Endothelial cell (in vitro differentiated cells): ENCODE measurements at places on chromosomes 4 and X. TPM values are rescaled to one million over a fixed set of nuclear protein-coding genes. Genes with fewer than 3 reads are reported as not detected.

ADAM29 gene
- not detected for total RNA-seq

GNRHR gene
- not detected for total RNA-seq

ZCCHC13 gene
- total RNA-seq, result not detected

DNA sequence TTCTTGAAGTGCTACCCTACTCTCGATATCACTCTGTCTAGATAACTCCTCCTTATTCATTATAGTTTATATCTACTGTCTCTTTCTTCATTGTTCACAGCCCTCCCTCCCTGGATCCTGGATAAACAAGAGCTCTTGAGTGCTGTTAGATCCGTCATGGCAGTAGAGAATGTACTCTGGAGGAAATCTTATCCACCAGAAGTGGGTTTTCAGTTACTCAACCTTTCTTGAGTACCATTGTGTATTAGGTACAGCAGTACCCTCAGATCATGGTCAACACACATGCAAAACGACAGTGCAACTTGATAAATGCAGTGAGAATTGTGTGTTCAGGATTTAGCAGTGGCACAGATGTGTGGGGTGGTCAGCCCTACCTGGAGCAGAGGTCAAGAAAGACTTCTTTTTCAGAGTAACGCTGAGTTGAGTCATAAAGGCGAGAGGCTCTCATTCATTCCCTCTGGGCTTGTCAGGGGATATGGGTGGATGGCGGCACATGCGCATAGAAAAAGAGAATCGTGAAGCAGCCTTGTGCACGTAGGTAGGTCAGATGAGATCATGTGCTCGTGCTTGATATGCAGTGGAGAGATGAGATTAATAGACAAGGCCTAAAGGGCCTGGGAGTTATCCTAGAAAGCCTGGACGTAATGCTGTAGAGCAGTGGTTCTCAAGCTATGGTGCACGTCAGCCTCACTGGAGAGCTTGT lies 89.5 kb downstream of the SNX25 start:
- H3K4me1 ChIP-seq, result no peaks in the 10 kb centered on the region
- H3K4me3 ChIP-seq, result no peak overlapping the region
- no peak overlapping the region for H3K27ac ChIP-seq
- no peak for DNase-seq

DNA sequence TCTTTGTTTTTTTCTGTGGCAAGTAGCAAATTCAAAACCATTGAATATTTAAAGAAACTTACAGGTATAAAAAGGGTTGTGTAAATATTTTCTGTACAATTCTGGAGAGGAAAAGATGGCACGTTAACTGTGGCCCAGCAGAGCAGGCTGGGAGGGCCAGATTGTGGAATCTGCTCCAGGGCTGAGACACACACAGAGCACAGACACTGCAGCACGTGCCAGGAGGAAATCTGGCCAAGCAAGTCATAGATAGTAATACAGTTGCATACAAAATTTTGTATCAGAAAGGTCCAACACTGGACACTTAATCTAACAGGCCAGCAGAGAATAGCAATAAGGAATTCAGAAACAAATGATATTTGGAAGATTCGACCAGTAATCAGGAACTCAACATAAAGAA lies 763.7 kb downstream of the PDHA2 start:
- DNase-seq, result no peak
- H3K4me3 ChIP-seq, result no peak overlapping the region
- no peaks in the 10 kb centered on the region for H3K27me3 ChIP-seq
- H3K27ac ChIP-seq, result no peak overlapping the region
- peaks cover 12% of the 10 kb centered on the region for H3K4me1 ChIP-seq
- H3K36me3 ChIP-seq, result no peaks in the 10 kb centered on the region

DNA sequence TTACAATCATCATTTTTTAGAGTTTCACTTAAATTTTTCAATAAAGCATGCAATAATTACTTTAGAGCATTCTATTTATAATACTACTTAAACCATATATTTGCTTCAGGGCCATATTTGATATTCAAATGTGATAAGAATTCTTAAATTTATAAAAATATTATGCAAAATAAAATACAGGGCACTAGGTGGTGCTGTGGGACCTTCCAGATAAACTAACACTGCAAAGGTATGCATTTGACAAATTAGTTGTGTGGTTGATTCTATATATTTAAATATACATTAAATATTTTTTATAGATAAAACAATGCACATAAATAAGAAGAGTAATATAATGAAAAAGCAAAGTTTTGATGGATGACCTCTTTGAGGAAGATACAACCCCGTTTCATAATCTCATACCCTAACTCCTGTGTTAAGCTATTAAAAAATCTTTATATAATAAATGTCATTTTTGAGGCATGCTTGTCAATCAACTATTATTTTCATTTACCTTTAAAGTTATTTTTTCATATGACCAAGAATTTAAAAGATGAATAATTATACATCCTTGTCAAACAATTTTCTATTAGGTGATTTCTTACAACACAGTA lies 128.4 kb downstream of the REELD1 start:
- no peak overlapping the region for H3K4me3 ChIP-seq
- peak; percentile 11 for DNase-seq
- no peak overlapping the region for H3K27ac ChIP-seq
- H3K27me3 ChIP-seq, result no peaks in the 10 kb centered on the region
- H3K36me3 ChIP-seq, result no peaks in the 10 kb centered on the region

- H3K27me3 ChIP-seq, result no peaks in the 10 kb centered on the region
- no peak overlapping the region for H3K27ac ChIP-seq
- no peak overlapping the region for H3K4me3 ChIP-seq
- H3K4me1 ChIP-seq, result no peaks in the 10 kb centered on the region
- H3K36me3 ChIP-seq, result no peaks in the 10 kb centered on the region
Measured at GRCh38 chr4:23070848-23071570, 378.3 kb downstream of the GBA3 start.

DNA sequence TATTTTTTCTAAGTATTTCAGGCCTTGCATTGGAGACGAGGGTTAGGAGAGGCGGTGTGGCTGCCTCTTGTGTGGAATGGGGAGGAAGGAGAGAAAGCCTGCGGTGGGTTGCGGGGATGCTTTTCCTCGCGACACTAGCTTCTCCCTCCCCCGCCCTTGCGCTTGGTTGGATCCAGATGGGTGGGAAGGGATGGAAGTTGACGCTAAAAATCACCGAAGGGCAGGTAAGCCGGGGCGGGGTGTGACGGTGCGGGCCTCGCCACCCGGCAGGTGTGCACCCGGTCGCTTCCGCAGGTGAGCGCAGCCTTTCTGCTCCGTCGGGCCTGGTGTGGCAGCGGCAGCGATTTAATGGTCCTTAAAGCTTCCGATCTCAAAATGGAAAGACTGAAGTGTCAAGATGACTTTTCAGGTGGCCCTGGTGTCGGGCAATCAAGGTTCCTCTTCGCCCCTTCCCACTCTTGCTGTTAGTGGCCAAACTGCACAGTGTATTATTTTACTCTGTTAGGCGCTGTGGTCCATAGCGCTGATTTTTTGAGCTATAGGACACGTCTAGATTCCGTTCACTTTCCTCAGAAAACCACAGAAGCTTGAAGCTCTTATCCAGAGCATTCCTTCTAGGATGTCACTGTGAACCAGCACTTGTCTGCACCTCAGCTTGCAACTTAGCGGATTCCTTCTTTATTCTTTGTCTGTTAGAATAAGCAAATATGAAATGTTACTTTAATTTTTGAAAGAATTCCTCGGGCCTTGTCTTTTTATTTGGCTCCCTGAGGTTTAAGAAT lies 765 bp downstream of the ENOPH1 start:
- H3K4me1 ChIP-seq, result peaks cover 52% of the 10 kb centered on the region
- H3K27ac ChIP-seq, result peak overlapping the region; percentile 96
- H3K36me3 ChIP-seq, result peaks cover 33% of the 10 kb centered on the region
- H3K27me3 ChIP-seq, result peaks cover 22% of the 10 kb centered on the region
- H3K4me3 ChIP-seq, result peak overlapping the region; percentile 99
- peak; percentile 22 for DNase-seq
